Testis (tissue), 5 donors: ENCODE measurements at places on chromosomes 13 and 19.

GRCh38 chr13:29887686-29888085, 37.3 kb upstream of the UBL3 start:
- no peak for DNase-seq

DNA sequence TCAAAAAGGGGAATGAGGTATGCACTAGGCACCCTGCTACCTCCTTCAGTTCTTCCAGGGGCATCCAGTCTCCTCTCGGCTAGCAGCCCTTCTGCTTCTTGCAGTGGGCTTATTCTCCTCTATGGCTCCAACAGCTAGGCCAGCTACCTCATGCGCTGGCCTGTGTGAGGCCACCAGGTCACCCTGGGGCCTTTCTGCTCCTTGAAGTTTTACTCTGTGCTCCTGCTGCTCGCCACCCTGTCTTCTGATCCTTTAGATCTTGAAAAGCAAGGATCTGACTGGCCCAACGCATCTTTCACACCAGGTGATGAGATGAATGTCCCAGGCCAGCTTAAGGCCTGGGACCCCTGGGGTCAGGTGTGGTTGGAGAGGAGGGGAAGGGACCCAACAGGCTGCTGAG, 66.2 kb downstream of the RUBCNL start:
- DNase-seq: no peak

- no peak for DNase-seq
These were observed 2474.2 kb downstream of the PCDH9 start for GRCh38 chr13:64755961-64756360.

DNA sequence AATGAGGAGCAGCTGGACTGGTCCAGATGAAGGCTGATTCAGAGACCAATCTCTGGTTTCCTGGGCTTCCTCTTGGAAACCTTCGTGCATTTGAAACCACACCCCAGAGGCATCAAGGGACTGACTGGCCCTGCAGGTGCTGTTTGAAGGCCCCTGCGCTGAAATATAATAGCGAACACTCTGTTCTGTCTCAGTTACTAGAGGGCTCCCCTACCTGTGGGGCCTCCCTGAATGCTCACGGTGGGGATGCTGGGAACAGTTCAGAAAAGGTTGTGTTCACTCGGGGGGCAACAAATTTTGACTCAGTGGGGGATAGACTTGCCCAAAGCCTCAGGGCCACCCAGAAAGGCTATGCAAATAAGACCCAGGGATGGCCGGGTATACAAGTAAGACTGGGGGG, 6.4 kb downstream of the CCDC8 start:
- no peak for DNase-seq

GRCh38 chr19:6213696-6214641, 65.8 kb downstream of the MLLT1 start:
- no peak for DNase-seq

DNA sequence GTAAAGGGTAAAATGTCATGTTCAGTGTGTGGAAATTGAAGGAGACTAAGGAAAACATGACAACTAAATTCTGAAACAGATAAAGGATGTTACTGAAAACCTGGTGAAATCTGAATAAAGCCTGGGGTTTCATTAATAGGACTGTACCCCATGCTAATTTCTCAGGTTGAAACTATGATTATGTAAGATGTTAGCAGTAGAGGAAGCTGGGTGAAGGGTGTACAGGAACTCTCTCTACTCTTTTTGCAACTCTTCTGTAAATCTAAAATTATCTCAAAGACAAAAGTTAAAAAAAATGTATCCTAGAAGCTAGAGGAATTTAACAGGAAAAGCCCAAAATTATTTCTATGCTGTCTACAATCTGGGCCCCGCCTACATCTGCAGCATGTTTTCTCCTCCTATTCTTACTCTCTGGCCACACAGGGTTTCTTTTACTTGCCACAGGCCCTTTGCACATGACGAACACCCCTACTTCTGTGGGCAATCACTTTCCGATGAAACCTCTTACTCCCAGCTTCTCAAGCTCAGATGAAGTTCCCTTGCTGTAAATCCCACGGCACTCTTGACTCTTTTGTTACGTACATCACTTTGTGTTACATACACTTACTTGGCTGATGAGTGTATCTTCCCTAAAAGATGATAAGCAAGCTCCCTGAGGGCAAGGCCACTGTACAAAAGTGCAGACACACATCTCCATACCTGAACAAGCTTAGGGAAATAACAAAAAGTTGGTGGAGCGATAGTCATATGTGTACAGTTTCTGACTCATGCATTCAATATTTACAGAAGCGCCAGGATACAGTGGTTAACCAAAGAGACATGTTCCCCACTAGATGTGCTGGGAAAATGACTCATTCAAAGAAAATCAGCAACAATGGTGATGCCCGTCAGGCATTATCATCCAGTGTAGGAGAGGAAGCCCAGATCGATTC, 32.6 kb downstream of the RUBCNL start:
- DNase-seq: no peak

GRCh38 chr19:58374200-58374599, 6.6 kb downstream of the ZNF837 start:
- DNase-seq: no peak

- peak; percentile 87 for DNase-seq
These were observed 43.3 kb downstream of the RFX2 start for GRCh38 chr19:6066661-6067646.

- no peak for DNase-seq
These were observed 160.5 kb downstream of the LACC1 start for GRCh38 chr13:44040070-44040817.

DNA sequence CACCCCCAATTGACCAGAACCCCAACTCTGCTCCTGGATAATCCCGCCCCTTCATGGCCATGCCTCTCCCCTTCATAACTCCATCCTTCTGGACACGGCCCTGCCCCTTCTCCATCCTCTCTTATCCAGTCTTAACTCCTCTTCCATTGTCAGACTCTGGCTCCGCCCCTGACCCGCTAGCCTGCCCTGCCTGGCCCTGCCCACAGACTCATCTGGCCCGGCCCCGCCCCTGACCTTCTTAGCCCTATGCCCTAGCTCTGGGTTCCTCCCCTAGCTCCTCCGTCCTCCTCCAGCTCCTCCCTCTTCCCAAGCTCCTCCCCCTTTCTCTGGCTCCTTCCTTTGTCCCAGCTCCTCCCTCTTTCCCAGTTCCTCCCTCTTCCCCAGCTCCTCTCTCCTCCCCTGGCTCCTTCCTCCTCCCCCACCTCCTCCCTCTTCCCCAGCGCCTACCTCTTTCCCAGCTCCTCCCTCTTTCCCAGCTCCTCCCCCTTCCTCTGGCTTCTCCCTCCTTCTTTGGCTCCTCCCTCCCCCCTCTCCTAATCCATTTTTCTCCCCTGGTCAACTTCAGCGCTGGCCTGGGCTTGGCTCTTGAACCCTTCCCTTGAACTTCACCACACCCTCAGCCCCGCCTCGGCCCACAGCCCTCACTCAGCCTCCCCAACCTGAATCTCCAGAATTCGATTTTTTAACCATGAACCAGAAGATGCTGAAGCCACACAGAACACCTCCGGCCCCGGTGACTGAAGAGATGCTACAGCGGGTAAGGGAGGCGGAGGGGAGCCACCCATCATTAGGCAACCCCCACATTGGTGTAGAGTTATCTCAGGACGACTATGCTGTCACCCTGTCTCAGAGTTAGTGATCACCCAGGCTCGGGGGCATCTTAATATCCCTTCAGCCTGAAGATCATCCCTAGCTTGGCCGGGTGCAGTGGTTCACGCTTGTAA, 9.2 kb upstream of the ZNF358 start:
- peak; percentile 63 for DNase-seq

DNA sequence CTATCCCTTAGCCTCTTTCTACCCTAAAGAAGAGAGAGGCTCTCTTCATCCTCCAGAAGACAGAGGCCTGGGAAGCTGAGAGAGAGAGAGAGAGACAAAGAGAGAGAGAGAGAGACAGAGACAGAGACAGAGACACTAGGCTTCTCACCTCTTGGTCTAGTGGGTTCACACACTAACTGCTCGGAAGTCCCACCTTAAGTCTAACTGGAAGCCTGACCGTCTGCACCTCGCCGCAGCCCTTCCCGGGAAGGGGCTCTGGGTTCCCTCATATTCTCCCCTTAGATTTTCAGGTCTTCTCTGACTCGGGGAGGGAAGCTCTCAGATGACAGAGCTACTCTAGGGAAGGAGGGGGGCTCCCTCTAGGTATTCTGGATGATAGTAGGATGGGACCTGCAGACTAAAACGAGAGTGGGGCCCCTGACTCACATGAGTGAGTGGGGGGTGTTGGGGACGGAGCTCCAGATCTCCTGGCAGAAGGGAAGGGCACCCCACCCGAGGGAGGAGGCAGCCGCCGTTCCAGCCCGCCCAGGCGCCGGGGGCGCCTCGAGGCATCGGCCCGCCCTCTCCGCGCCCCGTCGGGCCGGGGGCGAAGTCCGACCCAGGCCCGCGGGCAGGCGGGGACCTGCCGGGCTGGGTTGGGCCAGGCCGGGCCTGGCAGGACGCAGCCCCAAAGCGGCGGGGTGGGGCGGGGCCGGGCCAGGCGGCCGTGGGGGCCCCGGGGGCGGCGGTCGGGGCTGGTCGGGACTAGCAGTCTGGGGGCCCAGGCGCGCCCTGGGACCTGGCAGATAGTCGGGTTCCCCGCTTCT, 2.0 kb upstream of the JUNB start:
- no peak for DNase-seq

GRCh38 chr19:17616686-17616960, 61.2 kb downstream of the COLGALT1 start:
- DNase-seq: no peak

GRCh38 chr19:2294687-2295335, 12.8 kb upstream of the PEAK3 start:
- DNase-seq: no peak

GRCh38 chr13:94093652-94094315, 385.7 kb downstream of the DCT start:
- DNase-seq: no peak

GRCh38 chr19:35140207-35140961, 1.8 kb downstream of the FXYD1 start:
- no peak for DNase-seq

DNA sequence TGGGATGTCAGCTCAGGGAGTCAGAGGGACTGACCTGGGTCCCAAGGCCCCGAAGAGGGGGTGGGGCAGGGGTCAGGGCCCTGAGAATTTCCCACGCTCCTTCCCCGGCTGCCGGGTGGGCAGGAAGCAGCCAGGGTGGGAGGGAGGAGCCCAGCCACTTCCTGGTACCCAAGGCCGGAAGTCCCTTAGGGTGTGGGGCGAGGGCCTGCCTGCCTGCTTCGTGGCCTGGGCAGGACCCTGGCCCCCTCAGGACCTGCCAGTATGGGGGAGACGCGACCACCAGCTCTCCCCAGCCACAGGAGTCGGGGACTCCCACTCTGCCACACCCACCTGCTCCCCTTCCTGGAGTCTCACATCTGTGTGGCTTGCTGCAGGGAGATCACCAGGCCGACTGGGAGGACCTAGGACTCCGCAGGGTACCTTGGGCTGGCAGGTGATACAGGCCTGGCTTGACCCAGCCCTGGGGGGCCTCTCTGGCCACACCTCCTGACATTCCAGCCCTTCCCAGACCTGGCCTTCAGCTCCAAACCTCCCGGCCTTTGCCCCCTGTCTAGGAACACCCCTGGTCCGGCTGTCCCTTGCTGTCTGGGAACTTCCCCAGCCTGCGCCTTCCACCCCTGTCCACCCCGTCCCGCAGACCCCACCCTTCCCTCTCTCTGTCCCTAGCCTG, 9.8 kb upstream of the CIRBP start:
- DNase-seq: no peak

DNA sequence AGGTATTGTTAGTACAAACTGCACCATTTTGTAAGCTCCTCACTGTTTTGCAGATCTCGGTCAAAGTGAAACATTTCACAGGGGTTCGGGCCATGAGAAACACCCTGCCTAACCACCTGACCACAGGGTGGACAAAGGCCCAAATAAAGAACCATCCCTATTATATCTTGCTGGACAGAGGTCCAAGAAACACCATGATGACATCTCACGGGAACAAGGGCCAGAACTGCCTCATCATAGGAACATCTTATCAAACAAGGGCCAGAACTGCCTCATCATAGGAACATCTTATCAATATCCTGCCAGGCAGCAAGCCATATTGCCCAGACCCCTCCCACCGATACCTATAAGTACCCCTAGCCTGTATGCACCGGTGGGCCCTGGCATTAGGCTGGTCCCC, 99.7 kb downstream of the PCDH9 start:
- no peak for DNase-seq
